Stimulated activated CD8-positive, alpha-beta memory T cell treated with anti-CD3 and anti-CD28 coated beads, Interleukin-7, amount 100 ng/mL, for 4 hours (primary cell): ENCODE measurements at places on chromosomes 1 and 21.

DNA sequence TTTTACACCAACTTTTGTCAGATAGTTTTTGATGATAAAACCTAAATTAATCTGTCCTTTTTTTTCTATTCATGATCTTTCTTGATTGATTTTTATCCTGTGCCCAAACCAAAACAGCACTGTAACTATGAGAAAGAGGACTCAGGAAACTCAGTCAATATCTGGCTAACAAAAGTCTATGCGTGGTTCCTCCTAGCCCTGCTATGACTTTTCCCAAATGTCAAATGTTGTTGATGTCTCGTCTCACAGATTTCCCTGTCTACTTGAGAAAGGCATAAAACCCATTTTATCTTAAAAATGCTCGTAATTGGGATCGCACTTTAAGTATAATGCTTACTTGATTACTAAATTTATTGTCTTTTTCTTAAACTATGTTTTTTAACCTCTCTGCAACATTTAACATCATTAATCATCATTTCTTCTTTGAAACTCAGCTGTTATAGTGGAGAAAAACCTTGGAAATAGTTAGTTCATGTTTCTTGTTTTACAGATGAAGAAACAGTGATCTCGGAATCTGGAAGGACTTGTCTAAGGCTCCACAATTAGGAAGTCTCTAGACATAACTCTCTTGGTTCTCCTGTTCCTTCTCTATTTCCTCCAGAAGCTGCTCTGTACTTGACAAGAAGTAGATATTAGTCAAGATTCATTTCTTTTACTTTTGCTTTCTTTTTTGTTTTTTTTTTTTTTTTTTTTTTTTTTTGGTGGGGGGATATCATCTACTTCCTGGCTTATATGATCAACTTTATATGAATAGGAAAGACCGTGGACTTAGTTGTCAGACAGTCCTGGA, 26.2 kb upstream of the PTPRC start:
- no peak for DNase-seq

DNA sequence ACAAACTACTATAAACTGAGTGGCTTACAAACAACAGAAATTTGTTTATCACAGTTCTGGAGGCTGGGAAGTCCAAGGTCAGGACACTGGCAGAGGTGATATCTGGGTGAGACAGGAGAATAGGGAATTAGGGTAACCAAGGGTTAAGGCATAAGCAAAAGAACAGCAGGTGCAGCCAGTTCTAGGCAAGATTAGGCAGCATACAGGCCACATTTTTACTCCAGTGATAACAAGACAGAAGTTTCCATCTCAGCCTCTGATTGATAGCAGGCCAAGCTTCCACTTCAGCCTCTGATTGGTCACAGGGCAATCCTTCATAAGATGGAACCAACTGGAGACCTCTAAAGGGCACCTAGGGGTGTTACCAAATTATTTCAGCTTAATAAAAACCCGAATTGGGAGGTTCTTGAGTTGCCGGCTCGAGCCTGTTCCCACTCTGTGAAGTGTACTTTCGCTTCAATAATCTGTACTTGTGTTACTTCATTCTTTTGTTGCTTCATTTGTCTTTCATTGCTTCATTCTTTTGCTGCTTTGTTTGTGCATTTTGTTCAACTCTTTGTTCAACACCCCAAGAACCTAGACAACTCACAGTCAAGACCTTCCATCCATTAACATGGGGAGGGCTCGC, 185.6 kb downstream of the TOMM20 start:
- DNase-seq: no peak

- DNase-seq: no peak
These were observed 120.8 kb downstream of the LMO4 start for GRCh38 chr1:87449348-87449963.

- no peak for DNase-seq
These were observed 40.2 kb upstream of the TRAPPC10 start for GRCh38 chr21:43971992-43972255.

GRCh38 chr1:206704226-206704625, 19.5 kb downstream of the MAPKAPK2 start:
- no peak for DNase-seq

- peak; percentile 8 for DNase-seq
These were observed 95.4 kb downstream of the INTS7 start for GRCh38 chr1:211939876-211940468.

DNA sequence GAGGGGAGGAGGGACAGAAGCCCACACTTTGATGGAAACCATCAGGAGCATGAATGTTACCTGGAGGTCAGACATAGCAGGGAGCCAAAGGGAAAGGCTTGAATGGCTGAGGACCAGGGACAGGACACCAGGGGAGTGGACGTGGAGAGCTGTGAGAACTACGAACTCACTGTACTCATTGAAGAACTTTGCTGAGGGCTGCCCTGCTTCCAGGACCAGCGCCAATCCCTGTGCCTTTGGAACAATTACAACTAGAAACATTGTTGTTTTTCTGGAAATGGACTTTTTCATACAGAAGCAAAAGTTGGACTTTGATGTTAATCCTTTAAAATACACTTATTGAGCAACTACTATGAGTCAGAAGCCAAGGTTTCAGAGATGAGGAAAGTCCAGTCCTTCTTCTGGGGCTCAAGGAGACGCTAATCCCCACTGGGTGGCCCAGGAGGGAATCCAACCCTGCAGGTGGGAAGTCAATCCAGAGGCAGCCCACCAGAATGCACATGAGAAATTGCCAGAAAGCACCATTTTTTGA, 12.9 kb downstream of the TSPAN2 start:
- no peak for DNase-seq

DNA sequence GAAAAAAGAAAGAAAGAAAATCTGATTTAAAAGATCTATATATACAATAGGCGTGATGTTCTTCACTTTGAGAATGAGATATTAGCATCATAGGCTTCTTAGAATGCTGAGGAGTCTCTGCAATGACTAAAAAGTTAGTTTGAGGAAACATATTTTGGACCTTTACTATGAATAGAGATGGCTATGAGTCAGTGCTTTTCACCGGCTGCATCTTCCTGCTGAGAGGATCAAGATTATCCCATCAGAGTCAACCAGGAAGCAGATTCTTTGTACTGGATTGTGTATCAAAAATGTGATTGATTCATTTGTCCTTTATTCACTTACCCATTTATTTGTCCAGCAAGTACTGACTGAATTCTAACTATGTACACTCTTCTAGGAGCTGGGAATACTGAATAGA, 144.2 kb downstream of the KCNK2 start:
- no peak for DNase-seq

GRCh38 chr1:242723044-242723716, 198.7 kb upstream of the PLD5 start:
- no peak for DNase-seq

DNA sequence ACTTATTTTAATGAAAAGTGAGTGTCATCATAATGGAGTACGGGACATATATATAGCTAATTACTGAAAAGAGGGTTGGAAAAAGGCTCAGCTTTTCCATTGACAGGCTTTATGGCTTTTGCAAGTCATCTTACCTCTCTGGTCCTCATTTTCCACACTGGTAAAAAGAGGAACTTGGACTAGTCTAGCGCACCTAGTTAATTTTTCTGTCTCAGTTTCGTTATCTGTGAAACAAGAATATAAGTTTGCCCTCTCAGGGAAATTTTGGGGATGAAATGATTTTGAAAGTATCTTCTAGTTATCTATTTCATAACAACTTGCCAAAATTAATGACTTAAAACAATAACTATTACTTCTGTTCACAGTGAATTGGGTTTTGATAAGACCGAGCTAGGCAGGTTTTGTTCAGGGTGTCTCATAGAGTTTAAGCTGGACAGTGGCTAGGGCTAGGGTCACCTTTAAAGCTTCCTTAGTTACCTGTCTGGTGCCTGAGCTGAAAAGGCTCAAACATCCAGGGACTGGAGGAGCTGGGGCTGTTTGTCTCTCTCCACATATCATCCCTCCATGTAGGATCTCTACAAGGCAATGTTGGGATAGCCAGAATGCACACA, 91.7 kb downstream of the TYW3 start:
- no peak for DNase-seq

GRCh38 chr1:150182247-150182646, 32.5 kb downstream of the PLEKHO1 start:
- DNase-seq: no peak

- no peak for DNase-seq
These were observed 2.2 kb downstream of the ZC3H12A start for GRCh38 chr1:37476460-37477197.

GRCh38 chr1:50710099-50710498, 250.0 kb downstream of the FAF1 start:
- DNase-seq: no peak

- no peak for DNase-seq
These were observed 73.2 kb upstream of the CYP2J2 start for GRCh38 chr1:59999746-60000145.

DNA sequence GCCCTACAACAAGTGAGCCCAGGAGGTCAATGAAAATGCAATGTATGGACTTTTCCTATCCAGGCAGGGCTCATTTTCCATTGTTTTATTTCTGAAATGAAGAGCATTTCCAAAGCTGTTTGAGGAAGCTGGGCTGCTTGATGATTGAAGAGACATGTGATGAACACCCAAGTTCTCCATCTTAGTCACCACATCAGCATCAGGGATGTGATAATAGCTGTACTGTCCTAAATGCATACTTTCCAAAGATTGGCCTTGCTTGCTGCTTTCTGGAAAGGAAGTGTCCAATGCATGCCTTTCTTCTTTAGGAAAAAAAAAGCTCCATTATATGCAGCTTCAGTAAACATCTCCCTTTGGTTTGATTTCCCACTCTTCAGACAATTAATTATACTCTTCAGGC, 425.9 kb upstream of the RUNX1 start:
- DNase-seq: no peak
